ENCODE measurements at places on chromosomes 12 and 14.
A peak's percentile ranks its signal among the peaks of the same experiment; 100 is the strongest.

GRCh38 chr12:44972746-44973421 lies 78.0 kb downstream of the DBX2 start:
- DNase-seq = peak; percentile 20

DNA sequence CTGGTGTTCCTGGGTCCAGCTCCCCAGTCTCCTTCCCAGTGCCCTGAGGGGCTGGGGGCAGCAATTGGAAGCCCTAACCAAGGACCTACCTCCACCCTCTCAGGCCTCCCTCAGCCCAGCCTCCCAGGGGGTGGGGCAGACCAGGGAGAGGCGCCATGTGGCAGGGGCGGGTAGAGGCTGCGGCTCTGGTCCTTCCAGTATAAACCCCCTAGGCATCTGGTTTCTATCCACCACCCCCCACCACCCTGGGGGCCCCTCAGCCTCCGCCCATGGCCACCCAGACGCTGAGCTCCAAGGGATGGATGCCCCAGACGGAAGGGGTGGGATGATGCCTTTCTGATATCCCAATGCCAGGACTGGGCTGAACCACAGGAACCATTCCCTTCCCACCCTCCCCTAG lies 2.8 kb upstream of the SP7 start:
- no peak for DNase-seq

GRCh38 chr12:105561546-105562198 lies 231.2 kb downstream of the C12orf75 start:
- no peak for DNase-seq

DNA sequence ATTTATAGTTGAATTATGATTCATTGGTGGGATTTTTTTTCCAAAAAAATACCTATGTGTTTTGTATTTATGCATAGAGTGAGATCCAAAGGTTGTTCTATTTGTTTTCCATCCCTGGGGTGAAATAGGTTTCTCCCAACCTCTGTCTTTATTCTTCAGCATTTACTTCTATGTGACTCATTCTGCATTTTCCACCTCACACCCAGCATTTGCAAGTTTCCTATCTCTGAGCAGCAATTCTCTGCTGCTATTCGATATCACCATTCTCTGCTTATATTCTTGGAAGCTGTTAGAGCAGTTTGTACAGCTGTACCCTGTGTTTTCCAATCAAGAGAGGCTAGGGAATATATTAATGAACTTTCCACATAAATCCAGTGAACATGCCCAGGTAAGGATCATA lies 538.9 kb downstream of the SNAPC1 start:
- DNase-seq = no peak

DNA sequence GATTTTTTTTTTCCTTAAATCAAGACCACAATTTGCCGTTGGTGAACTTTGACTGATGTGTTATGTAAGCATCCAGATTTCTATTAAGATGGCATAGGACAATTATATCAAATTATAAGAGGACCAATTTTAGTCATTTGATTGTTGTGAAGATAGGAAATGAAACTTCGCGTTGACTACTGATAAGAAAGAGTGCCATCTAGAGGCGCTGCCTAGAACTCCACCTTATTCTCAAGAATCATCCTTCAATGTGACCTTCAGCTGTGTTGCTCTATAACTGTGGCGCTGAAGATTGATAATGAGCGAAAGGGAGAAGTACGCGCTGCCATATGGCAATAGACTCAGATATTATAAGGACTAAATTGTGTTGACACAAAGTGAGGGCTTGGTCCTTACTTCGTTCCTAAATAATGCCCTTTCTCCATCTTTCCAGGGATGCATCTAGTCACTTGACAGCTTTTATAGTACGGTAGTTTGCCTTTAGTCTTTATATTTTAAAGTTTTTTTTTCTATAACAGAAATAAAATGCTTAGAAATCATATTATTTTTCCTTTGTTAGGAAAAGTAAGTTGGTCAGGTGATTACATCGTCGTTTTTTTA lies 350.8 kb upstream of the STXBP6 start:
- DNase-seq = peak; percentile 55

GRCh38 chr12:51393676-51394545 lies 2.7 kb upstream of the GALNT6 start:
- DNase-seq = peak; percentile 39

DNA sequence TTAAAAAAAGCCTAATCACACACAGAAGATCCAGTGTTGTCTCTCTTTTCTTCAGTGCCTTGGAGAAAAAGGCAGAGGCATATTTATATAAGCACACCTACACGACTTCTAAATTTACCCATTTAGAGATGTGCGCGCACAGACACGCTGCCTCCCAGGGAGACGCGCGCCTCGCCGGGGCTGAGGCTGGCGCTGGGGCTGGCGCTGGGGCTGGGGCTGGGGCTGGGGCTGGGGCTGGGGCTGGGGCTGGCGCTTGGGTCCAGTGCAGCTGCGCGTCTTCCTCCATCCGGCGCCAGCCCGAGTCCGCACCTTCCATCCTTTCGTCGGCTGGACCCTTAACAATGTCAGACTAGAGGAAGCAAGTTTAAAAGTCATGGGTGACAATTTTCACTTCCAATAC lies 118.4 kb upstream of the ARID2 start:
- no peak for DNase-seq

GRCh38 chr14:24171422-24172260 lies at the start of gene REC8:
Gene REC8 (plus strand): TSS chr14:24172080. CDS start chr14:24172553, 473 bp downstream.
- peak; percentile 97 for DNase-seq
